GM23338 (cell line): ENCODE measurements at places on chromosomes 2 and 18. TPM values are rescaled to one million over a fixed set of nuclear protein-coding genes. Genes with fewer than 3 reads are reported as not detected.

The SCN9A gene
- polyA plus RNA-seq = 8.1 and 9.5 TPM in 2 replicates

The SERPINB11 gene
- polyA plus RNA-seq = not detected in 2 replicates

The HAAO gene
- 2.4 and 3.2 TPM in 2 replicates for polyA plus RNA-seq

The ITPRIPL1 gene
- polyA plus RNA-seq = 4.5 and 5.3 TPM in 2 replicates

The STEAP3 gene
- 7.5 and 8.6 TPM in 2 replicates for polyA plus RNA-seq

The RPRM gene
- polyA plus RNA-seq = 5.9 and 7.4 TPM in 2 replicates

The POTEI gene
- polyA plus RNA-seq = 0.24 and 0.30 TPM in 2 replicates

The GAREM1 gene
- polyA plus RNA-seq = 2.4 and 2.7 TPM in 2 replicates

The CDC42EP3 gene
- 22.9 and 31.4 TPM in 2 replicates for polyA plus RNA-seq

The RNF103 gene
- 3.7 and 3.8 TPM in 2 replicates for polyA plus RNA-seq

The SLC23A3 gene
- polyA plus RNA-seq = 0.10 and 0.26 TPM in 2 replicates

The MOGAT1 gene
- 0.63 and 0.86 TPM in 2 replicates for polyA plus RNA-seq

The NAT8 gene
- not detected in 2 replicates for polyA plus RNA-seq

The RNF181 gene
- polyA plus RNA-seq = 260 and 276 TPM in 2 replicates

The FN1 gene
- 76.7 and 79.6 TPM in 2 replicates for polyA plus RNA-seq

The SNTG2 gene
- 21.6 and 27.5 TPM in 2 replicates for polyA plus RNA-seq

The TLX2 gene
- 0.16 TPM in 1 of 2 replicates, not detected in the other for polyA plus RNA-seq

The OSBPL6 gene
- 4.5 and 6.0 TPM in 2 replicates for polyA plus RNA-seq

The PSD4 gene
- polyA plus RNA-seq = 0.06 and 0.19 TPM in 2 replicates

The CYP26B1 gene
- polyA plus RNA-seq = 0.05 and 0.07 TPM in 2 replicates

The GBX2 gene
- polyA plus RNA-seq = 0.87 and 0.99 TPM in 2 replicates

The CIB4 gene
- polyA plus RNA-seq = not detected in 2 replicates

The LDLRAD4 gene
- polyA plus RNA-seq = 0.17 and 0.73 TPM in 2 replicates
